ENCODE measurements at places on chromosomes 6 and 20.

DNA sequence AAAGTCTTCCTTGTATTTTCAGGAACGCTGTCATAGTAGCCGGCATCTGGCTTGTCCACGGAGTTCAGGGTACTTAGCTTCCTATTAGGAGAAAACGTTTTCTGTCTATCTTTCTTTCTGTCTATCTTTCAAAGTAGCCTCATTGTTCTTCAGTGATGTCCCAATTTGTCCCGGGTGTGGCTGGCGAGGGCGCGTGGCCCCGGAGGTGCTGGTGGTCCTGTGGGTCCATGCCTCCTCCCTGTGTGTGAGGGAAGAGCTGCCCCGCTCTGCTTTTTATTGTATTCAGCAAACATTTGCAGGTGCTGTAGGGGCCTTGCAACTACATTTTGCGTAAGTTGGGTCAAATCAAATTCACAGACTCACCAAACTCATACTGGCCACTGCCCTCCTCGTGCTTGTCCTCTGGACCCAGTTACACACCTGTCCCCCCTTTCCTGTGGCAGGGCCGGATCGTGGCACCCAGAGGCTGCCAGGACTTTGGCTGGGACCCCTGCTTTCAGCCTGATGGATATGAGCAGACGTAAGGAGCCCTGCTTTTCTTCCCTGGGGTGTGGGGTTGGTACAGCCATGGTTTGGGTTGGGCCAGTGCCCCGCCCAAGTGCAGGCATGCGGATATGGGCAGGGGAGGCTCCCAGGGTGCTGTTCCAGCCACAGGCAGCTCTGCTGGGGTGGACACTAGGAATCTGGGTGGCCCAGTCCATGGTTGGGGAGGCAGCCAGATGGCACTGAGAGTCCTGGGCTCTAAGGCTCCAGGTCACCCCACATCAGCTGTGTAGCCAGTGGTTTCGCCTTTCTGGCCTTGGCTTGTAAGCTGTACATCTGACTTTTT lies 12.3 kb downstream of the ITPA start:
- DNase-seq = no peak

- DNase-seq = no peak
Measured at GRCh38 chr20:57465486-57465885, 59.5 kb downstream of the CTCFL start.

DNA sequence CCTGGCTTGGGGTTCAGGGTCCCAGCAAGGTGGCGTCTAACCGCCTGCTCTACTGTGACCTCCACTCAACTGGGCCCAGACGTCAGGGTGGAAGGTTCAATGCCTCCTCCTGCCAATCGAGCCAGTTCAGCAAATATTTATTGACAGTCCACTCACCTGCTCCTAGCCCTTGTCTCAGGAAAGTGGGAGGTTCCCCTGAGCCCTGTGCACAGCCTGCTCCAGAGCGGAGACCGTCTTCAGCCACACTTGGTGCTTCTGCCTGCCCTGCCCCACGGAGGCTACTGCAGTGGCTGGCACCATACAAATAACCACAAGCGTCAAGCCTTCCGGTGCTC lies 6.1 kb downstream of the CCDC167 start:
- DNase-seq = no peak

- no peak for DNase-seq
Measured at GRCh38 chr20:31841928-31842327, 3.5 kb downstream of the FOXS1 start.

DNA sequence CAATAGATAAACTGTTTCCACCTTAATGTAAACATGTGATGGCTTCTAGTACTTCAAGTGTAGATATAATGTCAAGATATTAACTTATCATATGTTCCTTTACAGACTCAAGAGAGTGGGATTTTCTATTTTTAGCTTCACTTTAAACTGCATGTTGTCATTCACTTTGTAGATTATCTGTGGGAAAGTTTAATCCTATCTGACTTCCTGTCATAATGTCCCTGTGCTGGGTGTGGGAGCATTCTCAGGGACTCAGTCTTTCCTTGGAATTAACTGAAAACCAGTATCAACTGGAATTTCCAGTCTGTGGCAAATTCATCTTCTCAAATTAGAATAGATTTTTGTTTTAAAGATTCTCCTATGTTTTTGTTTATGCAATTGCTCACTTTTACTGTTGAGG lies 226.1 kb upstream of the FERMT1 start:
- no peak for DNase-seq

- DNase-seq = no peak
Measured at GRCh38 chr6:131765804-131766135, 42.0 kb upstream of the ENPP1 start.

DNA sequence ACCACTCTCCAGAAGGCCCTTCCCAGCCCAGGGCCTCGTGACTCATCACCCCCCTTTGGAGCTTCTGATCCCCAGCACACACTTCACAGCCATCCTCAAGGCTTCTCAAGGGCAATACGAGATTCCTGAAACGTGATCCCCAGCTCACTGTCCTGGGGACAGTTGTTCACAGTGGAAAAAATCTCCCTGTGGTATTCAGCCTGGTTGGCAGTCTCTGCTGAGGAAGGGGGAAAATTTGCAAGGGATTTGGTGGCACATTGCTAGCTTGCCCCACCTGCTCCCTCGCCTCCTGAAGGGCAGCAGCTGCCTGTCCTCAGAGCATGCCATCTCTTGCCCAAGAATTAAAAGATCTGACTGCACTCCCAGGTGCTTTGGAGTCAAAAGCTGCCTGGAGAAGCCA lies 20.7 kb upstream of the PKHD1 start:
- no peak for DNase-seq

- no peak for DNase-seq
Measured at GRCh38 chr6:85569323-85569722, 24.3 kb downstream of the SNX14 start.

GRCh38 chr6:30682143-30683117 lies 4.0 kb downstream of the PPP1R18 start:
- peak; percentile 78 for DNase-seq

- DNase-seq = no peak
Measured at GRCh38 chr6:144659202-144660182, 374.4 kb downstream of the UTRN start.

- no peak for DNase-seq
Measured at GRCh38 chr6:14455876-14456648, 338.5 kb downstream of the CD83 start.

DNA sequence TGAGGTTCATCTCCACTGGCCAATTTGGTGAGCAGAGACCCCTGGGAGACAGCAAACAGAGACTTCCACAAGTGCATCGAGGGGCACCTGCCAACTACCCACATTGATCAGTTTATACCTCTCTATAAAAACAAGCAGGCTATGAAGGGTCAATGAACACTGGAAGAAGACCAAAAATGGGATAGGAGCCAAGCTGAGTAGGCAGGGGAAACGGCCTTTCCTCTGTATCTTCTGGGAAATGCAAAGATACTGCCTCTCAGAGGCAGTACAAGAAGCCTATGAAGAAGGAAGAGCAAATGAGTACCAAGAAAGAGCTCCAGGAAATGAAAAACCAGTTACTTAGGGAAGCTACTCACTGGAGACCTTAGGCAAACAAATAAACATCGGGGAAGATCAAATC lies 247.7 kb downstream of the GMDS start:
- DNase-seq = no peak

- DNase-seq = peak; percentile 58
Measured at GRCh38 chr6:129671442-129672340, 38.3 kb downstream of the ARHGAP18 start.

DNA sequence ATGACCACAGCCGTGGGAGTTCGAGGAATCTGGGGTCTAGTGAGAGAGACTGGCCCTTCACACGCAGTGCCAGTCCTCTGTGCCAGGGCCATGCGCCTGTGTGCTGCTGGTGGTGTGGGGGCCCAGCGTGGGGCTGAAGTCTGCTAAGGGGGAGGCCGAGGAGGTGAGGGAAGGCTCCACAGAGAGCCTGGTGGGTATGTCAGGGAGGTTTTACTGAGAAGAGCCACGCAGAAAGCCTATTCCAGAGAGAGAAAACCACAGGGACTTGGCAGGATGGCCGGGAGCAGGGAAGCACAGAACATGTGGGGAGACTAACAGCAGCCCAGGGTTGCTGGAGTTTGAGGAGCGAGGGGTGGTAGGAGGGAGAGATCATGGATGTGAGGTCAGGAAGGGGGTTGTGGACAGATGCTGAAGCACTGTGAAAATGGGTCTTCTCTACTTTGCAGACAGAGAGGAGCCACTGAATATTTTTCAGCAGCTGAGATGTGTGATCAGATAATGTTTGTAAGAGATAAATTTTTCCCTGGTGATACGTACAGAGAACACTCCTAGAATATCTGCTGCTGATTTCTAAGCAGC lies 35.3 kb downstream of the DUSP22 start:
- DNase-seq = no peak

DNA sequence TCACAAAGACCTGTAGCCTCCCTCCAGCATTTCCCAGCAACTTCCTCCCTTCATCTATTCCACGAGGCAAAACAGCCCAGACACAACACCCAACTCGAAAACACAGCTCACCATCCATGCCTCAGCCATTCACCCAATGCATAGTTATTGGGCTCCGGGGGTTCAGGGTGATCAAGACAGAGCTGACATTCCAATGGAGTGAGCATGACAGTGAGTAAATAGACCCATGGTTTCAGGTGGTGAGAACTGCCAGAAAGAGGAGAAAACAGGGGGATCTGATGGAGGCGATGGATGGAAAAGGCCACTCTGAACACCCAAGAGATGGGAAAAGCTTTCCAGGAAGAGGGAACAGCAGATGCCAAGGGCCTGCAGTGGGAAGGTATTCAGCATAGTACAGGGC lies 5.9 kb downstream of the CASS4 start:
- no peak for DNase-seq

DNA sequence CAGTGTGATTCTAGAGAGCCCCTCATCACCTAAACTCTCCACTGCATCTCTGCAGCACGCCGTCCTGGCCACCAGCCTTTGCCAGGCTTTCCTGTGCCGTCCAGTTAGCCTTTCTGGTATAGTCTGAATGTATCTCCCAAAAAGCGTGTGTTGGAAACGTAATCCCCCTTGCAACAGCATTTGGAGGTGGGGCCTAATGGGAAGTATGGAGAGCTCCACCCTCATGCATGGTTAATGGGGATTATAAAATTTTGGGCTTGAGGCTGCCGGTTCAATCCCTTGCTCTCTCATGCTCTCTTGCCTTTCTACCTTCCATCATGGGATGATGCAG lies 53.4 kb downstream of the NEDD9 start:
- no peak for DNase-seq

GRCh38 chr6:34174846-34175399 lies 29.0 kb upstream of the GRM4 start:
- DNase-seq = no peak

DNA sequence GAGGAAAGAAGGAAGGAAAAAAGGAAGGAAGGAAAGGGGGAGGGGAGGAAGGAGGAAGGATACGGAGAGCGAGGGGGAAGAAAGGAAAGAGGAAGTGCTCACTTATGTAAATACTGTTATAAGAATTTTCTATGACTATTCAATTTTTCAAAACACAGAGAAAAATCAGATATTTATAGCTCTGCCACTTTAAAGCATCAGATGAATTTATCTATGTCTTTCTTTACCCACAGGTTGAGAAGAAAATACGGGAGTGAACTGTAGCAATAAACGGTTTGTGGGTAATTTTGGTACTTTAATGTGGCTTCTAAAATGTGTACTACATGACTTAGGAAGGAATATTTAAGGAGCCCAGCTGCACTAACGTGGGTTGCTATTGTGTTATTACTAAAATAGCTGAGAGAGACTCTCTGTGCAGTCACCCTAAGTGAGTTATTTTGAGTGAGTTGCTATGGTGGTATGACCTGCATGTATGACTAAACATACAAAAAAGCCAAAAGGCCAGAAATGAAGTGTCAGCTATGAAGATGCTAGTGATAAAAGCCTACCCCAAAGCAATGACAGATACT lies 225.5 kb downstream of the SOD2 start:
- DNase-seq = no peak

- no peak for DNase-seq
Measured at GRCh38 chr6:55937951-55938690, 62.7 kb upstream of the BMP5 start.

DNA sequence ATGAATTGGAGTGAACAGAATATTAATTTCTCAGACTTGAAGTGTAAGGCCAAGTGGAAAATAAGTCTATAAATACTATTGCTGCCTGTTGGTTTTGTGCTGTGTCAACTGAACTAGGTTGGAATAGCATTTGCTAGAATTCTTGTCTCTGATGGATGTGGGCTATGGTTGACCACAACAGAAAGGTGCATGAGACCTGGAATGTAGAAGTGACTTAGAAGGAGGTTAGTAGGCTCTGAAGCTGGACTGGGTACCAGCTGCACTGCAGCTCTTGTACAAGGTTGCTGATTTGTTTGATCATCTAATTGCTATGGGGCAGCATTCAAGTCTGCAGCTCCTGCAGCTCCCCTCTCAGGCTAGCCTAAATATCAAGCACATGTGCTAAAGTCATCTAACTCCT lies 479.0 kb upstream of the NRSN1 start:
- DNase-seq = no peak

DNA sequence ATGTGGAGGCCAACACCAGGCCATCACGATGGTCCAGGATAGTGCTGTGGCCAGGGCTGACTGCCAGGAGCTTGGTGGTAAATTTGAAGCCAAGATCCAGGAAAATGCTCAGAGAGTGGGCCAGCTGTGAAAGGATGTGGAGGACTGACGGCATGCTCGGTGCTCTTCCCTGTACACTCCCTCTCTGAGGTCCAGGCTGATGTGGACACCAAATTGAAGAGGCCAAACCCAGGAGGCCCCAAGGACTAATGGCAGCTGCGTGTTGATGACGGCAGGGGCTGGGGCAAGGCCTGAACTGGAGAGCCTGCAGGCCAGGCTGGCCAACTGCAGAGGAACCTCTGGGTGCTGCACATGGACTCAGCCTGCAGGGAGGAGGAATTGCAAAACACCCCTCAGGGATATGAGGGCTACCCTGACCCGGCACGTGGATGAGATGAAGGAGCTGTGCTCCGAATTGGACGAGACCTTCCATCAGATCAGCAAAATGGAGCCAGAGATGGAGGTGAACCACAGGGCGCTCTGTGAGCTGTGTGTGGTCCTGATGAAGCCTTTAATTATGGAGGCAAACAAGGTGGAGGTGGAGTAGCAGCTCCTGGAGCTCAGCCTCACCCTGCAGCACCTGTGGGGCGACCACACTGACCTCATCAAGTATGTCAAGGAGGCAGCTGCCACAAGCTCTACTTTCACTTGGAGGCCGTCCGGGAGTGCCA lies 6.9 kb upstream of the RAET1E start:
- DNase-seq = no peak

- no peak for DNase-seq
Measured at GRCh38 chr6:87723170-87724078, 21.4 kb upstream of the AKIRIN2 start.
